Left ventricle myocardium superior (tissue), 1 donor: ENCODE measurements at places on chromosomes 16 and 17.

GRCh38 chr16:85869785-85870558 is 29.0 kb upstream of the IRF8 start:
- peak; percentile 56 for DNase-seq

- no peak for DNase-seq
These were observed 11.0 kb downstream of the TK2 start for GRCh38 chr16:66538910-66539309.

- peak; percentile 45 for DNase-seq
These were observed 28.0 kb downstream of the CUEDC1 start for GRCh38 chr17:57927048-57927723.

GRCh38 chr17:64780096-64781013 is 118.2 kb upstream of the SMURF2 start:
- peak; percentile 62 for DNase-seq

DNA sequence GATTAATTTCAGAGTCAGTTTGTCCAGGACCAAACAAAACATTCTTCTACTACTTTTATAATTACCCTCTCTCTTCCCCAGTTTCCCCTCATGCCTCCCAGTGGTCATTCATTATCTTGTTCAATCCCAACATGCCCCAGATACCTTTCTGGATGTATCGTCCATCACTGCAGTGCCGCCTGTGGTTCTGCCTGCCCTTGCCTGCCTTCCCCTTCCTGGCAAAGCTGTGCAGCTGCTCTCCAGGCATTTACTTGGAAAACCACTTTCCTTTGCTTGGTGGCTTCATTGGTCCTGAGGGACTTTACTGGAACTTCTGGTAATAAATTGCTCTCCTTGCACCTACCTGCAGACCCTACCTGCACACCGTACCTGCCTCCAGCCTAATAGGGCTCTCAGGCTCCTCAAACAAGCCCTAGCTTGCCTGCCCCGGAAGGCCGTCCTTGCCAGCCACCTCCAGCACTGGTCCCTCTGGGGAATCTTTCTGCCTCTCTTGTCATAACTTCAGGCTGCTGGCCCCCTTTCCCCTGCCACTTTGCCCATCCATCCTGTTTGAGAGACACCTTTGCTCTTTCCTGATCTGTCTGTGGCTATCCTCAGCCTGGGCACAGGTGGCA is 19.5 kb upstream of the MSI2 start:
- DNase-seq = no peak

- no peak for DNase-seq
These were observed 158.6 kb downstream of the PMP22 start for GRCh38 chr17:15106540-15106939.

DNA sequence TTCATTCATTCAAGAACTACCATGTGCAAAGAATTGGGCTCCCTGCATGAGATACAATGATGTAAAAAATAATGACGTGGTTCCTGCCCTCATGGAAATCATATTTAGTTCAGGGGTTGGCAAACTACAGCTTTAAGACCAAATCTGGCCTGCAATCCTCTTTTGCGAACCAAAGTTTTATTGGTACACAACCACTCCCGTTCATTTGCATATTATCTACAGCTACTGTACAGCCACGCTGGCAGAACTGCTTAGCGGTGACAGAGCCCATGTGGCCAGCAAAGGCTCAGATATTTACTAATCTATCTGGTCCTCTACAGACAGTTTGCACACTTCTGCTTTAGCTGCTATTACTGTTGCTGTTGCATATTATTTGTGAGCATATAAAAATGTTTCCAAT is 167.7 kb downstream of the XYLT1 start:
- DNase-seq = no peak

GRCh38 chr16:2904100-2904921 is 7.4 kb upstream of the FLYWCH1 start:
- DNase-seq = peak; percentile 91

DNA sequence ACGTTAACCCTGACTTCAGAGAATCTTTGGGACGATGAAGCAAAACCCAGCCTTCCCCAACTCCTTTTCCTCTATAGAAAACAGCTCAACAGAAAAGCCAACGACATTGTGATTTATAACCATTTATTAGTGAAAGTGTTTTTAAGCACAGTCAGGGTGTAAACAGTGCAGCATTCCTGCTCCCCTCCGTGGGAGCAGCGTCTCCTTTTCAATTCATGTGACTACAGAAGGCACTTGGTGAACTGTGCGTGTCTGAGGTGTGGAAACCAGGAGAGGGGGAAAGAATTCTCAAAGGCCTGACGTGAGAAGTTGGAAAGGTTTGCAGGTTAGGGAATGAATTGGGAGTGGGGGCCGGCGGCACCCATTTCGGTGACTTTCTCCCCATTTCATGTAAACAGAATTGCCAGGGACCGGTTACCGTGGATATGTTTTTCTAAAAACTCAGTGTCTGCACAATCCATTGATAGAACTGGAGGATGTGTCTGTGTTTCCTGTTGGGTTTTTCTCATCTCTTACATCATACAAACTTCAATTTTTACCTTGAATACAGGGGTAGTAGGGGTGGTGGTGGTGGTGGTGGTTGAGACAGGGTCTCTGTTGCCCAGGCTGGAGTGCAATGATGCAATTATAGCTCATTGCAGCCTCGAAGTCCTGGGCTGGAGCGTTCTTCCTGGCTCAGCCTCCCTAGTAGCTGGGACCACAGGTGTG is 53.1 kb downstream of the NDE1 start:
- DNase-seq = no peak

DNA sequence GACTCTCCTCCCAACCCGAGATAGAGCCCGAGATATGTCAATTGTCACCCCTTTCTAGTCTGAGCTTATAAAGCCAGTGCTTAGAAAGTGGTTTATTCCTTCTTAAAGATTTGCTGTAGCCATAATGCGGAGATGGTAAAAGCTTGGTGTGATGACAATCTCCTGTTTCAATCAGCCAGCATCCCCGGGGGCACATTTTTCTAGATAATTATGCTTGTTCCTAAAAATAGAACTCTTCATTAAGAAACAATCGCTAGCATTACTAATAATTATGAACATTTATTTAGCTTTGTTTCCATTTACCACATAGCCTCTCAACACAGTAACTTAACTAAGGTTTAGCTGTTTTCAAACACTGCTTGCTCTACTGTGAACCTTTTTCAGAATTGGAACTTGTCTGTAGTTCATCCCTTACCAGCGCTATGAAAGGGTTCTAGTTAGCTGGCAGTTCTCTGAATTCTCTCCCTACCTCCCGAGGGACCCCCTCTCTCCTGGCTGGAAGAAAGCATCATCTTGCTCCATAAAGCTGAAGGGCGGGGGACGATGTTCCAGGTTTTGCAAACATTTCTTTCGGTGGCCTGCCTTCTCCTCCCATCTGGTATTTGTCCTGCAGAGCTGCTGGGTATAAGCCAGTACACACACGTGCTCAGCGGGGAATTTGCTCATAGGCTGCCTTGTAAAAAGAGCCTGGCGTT is 922 bp upstream of the MRPL58 start:
- DNase-seq = peak; percentile 60

DNA sequence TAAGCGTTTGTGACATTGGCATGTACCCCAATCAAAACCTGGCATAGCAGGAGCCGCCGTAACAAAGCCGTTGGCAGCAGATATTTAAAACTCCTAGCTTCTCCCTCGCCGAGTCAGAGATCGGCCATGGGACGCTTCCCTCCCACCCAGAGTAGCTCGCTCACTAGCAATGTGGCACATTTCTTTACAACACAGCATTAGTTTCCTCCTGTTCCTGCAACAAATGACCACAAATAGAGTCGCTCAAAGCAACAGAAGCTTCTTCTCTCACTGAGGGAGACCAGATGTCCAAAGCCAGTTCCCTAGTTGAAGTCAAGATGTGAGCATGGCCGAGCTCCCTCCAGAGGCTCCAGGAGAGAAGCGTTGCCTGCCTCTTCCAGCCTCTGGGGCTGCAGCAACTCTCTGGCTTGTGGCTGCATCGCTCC is 106.7 kb downstream of the RBFOX3 start:
- DNase-seq = no peak

DNA sequence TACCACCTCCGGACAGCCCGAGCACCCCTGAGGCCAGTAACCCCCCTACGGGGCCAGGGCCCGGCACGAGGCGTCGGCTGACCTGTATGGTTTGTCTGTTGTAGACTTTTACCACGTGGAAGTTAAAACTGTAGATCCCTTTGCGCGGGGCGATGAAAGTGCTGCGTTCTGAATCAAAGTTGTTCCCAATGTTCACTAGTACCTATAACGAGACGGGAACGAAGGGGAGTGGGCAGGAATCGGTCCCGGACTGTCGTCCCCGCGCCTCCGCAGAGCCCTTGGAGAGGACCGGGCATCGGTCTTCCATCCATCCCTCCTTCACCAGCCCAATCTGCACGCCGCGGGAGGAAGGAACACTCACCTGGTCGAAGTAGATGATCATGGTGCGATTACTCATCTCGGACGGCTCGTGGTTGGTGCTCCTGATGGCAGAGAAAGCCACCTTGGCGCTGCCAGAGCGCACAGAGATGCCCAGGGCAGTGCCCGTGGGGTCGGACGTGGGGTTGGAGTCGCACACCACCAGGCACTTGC is 732 bp downstream of the CBLN1 start:
- no peak for DNase-seq

DNA sequence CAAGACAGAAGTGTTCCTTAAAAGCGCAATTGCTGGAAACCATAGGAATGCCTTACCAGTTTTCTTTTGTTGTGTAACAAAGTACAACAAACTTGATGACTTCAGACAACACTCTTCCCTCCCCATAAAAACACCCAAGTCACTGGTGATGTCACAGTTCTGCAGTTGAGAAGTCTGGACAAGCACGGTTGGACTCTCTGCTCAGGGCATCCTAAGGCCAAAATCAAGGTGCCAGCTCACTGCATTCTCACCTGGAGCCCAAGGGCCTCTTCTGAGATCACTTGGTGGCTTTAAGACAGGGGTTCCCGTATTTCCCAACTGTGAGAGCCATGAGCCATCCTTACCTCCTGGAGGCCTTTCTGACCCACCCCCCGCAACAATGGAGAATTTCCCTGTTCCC is 45.6 kb upstream of the MEAK7 start:
- DNase-seq = no peak

- no peak for DNase-seq
These were observed 10.2 kb downstream of the DPEP1 start for GRCh38 chr16:89623511-89624261.

GRCh38 chr16:52906281-52906680 is 146.4 kb downstream of the CHD9NB start:
- DNase-seq = no peak

DNA sequence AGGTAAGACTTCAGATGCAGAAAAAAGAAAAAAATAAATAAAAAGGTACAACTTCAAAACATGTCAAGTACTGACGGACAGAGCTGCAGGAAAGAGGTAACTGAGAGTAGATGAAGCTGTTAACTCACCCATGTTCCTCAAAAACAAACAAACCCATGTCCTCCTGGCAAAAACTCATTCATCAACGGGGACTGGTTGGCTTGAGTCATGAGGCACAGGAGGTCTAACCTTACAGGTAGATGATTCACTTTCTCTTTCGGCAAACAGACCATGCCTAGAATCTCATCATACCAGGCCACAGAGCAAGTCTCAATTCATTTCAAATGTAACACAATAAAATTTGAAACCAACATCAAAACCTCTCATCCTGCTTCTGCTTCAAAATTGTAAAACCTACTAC is 12.3 kb upstream of the FASN start:
- no peak for DNase-seq

GRCh38 chr17:337866-338265 is 14.7 kb downstream of the RPH3AL start:
- DNase-seq = no peak

GRCh38 chr16:81174644-81175324 is 63.7 kb upstream of the BCO1 start:
- DNase-seq = no peak

DNA sequence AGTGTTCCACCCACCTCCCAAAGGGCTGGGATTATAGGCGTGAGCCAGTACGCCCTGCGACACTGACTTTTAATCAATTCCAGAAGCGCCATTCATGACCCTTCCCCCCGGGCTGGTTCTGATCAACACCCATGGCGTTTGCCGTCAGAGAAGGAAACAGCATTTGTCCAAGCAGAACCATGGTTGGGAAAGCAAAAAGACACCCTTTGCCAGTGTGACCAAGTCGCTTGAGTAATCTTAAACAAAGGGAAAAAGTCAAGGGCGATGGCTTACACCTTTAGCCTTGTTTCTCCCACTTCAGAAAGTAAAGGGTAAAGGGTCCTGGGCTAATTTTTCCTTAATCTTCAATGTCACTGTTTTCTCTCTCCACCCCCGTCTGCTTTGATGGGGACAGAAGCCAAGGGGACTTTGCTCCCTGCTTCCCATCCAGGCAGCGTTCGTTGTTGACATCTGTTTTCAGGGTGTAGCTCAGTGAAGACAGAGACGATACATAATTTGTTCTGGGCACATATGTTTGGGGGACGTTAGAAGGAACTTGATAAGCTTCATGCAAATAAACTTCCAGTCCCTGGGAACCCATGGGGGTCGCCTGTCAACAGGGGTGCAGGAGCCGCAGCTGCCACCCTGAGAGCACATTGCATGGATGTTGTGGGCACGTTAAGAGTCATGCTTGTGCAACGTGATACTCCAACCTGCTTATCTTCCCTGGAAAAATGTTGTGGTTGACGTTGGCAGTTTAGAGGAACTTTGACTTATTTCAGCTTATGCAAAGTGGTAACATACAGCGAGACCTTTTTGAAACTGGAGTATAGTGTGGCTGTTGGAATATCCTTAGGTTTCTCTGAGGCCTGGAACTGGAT is 50.6 kb upstream of the TANGO6 start:
- DNase-seq = no peak

GRCh38 chr17:67520916-67521774 is 144.1 kb downstream of the PITPNC1 start:
- DNase-seq = no peak

GRCh38 chr17:72025113-72025512 is 95.7 kb upstream of the SOX9 start:
- DNase-seq = no peak

DNA sequence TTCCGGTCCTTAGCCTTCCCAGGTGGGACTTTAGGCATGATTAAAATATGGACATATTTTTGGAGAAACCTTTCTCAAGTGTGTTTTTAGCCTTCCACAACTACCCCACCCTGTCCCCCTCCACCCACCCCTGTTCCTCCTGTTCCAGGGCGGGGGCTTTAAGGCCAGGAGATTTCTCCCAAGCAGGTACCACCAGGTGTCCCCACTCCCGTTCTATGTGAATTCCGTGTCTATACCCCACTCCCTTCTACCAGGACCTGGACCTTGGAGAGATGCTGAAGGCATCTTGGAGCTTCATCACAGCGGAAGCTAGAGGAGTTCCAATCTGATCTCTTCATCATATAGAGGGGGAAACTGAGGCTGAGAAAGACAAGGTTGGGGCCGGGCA is 9.7 kb downstream of the CA4 start:
- DNase-seq = no peak

GRCh38 chr16:11033629-11034420 is 89.5 kb downstream of the CLEC16A start:
- DNase-seq = no peak

DNA sequence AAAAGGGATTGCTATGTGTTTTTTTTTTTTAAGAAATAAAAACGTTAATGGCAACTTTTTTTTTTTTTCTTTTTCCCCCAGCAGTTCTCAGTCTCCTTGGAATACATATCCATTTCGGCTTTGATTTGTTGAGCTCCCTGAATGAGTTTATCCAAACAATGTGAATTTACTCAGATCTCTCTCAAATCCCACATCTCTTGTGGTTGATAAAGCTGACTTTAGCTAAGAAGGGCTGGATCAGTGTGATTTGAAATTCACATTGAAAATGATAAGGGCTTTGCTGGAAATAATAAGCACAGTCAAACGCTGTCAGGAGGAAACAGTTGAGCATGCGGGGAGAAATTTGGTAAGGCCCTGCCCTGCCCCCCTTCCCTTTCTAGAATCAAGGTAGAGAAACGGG is 74.1 kb upstream of the IRX3 start:
- DNase-seq = no peak
